ENCODE measurements at places on chromosomes 7 and 10.

DNA sequence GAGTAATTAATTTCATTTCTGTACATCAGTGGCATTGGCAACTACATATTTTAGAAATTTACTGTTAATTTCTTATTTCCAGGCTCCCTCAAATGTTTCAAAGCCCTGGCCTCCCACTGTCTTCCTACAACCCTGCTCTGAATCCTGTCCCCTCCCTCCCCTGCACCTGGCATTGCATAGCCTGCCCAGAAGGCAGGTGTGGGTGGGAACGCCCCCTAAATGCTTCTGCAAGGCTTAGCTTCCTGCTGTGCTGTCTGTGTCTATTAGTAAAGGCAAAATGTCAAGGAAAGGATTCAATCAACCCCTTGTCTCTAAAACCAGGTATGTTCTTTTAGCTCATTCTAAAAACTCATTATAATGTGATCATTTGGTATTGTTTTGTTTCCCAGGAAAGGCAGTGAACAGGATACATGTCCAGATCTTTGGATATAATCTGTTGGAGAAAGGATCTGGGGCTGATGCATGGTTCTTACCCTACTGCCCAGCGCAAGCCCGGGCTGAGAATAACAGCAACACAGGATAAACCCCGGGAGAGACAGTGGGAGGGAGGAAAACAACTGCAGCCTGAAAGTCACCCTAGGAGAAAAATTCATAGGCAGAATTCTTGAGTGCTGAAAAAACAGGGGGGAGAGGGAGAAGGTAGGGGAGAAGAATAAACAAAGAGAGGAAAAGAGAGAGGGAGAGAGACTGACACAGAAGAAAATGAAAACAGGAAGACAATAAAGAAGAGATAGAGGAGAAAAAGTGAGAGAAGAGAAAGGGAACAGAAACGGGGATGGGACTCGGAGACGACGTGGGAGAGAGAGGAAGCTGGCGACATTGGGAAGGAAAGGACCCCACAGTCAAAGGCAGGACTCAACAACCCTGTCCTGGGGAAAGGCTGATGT is 589 bp downstream of the ZNF488 start:
- DNase-seq: no peak

GRCh38 chr7:141575164-141575563 is 24.0 kb downstream of the AGK start:
- DNase-seq: no peak

GRCh38 chr7:145478541-145478940 is 638.1 kb upstream of the CNTNAP2 start:
- no peak for DNase-seq

GRCh38 chr7:2317556-2318293 is 3.5 kb upstream of the SNX8 start:
- no peak for DNase-seq

DNA sequence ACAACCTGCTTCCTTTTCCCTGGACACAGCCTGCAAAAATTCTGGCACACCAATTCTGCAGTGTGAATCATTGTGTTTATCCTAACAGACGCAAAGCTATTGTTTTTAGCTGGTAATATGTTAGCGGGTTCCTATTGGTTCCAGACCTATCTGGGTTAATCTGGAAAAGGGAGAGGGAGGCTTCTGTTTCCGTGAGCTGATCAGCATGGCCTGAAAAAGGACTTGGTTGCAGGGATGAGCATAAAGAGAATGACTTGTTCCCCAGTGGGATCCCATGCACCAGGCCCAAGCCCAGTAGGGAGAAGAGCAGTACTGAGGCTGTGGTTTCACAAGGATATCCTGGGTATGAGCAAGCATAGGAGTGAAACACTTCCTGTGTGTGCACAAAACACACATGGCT is 78.4 kb downstream of the PDE1C start:
- DNase-seq: no peak

DNA sequence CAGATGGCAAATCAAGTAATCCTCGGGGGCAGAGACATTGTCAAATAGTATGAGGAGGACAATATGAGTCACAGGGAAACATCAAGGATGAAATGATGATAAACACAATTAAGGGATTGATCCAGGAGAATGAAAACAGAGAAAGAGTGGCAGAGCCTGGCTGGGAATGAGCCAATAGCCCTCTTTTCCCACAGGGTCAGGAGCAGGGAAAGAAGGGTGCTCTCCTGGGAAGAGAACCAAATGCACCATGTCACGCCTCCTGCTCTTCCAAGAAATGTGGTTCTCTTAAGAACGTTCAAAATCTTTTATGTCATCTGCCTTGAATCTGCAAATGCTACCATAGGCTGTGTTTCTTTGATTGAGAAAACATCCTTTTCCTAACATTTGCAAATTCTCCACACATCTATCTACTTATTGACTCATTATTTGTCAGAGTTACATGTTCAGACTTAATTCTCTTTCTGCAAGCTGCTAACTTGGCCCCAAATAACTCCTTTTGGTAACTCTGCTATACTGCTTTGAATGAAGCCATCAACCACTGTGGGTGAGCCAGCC is 50.6 kb downstream of the HIPK2 start:
- DNase-seq: no peak

GRCh38 chr10:555682-556350 is 133.7 kb downstream of the DIP2C start:
- no peak for DNase-seq

- no peak for DNase-seq
Measured at GRCh38 chr10:69503001-69503895, 52.0 kb downstream of the TSPAN15 start.

DNA sequence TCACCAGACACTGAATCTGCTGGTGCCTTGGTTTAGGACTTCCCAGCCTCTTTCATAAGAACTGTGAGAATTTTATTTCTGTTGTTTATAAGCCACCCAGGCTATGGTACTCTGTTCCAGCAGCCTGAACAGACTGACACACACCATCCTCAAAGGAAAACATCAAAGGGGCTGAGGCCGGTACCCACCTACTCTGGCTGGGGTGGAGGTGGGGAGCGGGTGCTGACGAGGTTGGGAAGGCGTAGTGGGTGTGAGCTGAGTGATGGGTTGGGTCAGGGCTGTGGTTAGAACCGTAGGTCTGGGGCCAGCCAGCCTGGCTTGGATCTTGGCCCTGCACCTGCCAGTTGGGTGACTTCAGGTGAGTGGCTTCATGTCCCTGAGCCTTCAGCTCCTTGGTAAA is 136.3 kb downstream of the SH3PXD2A start:
- no peak for DNase-seq

GRCh38 chr10:100744136-100744986 is 1.0 kb upstream of the PAX2 start:
- DNase-seq: peak; percentile 91

DNA sequence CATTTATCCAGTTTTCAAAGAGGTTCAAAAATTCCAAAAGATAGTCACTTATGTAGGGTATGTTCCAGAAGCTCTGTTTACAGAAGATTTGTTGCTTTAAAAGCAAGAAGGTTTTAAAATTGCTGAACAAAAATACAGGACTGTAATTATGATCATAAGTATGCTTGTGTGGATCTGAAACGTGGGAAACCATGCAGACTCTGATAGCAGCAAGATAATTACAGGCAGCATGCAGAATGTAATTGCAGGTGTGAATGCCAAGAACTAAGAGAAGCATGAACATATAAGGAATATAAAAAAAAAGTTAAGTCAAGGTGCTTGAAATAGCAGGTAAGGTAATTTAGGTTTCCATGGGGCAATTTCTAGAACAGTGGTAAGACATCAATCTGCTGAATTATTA is 405.7 kb downstream of the ARL4A start:
- no peak for DNase-seq

- no peak for DNase-seq
Measured at GRCh38 chr10:114027951-114028350, 15.7 kb upstream of the ADRB1 start.

- no peak for DNase-seq
Measured at GRCh38 chr7:128265906-128266300, 24.8 kb downstream of the LEP start.

DNA sequence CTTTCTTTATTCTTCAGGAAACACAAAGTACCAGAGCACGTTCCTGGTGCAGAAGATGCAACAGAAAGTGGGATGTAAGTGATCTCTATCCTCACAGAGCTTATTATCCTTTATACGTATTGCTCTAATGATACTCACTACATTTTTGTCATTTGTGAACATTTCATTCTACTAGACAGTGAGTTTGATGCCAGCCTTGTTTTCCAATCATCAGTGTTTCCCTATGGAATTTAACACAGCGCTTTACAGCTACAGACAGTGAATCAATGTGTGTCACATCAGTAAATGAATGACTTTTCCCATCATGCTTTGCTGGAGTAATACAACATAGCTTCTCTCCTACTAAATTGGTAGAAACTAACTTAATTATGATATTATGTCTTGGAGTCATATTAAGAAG is 175.5 kb downstream of the SDHAF3 start:
- DNase-seq: no peak

DNA sequence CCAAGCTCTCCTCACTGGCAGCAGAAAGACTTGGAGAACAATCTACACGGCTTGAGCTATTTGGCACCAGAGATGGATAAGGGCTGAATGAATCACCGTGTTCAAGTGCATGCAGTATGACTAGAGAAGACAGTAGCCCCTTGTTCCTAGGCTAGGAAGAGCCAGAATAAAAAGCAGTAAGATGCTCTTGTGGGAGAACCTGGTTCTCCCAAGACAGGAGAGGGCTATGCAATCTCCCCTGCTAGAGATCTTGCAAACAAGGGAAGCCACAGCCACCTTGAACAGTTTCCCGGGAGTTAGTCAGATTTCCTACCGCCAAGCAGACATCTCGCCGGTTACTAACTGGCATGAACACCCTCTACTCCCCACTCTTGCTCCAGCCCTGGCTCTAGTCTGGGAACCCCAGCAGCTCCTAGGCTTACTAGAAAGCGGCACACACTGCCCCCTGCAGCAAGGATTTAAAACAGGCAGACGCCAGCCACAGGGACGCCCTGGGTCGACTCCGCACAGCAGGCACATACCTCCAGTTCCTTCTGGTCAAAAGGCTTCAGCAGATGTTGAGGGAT is 107.3 kb downstream of the SMURF1 start:
- DNase-seq: no peak

All from right kidney (tissue), 9 donors.